ENCODE measurements at places on chromosomes 2 and 18. TPM values are rescaled to one million over a fixed set of nuclear protein-coding genes. Genes with fewer than 3 reads are reported as not detected.
A peak's percentile ranks its signal among the peaks of the same experiment; 100 is the strongest.

- H3K36me3 ChIP-seq = no peaks in the 10 kb centered on the region
- H3K27me3 ChIP-seq = no peaks in the 10 kb centered on the region
- no peak overlapping the region for H3K27ac ChIP-seq
- H3K4me3 ChIP-seq = no peak overlapping the region
- no peaks in the 10 kb centered on the region for H3K4me1 ChIP-seq
- DNase-seq = no peak
Observed at GRCh38 chr2:235219048-235219447, 267.2 kb downstream of the SH3BP4 start.

SAG gene
- total RNA-seq = not detected

DNA sequence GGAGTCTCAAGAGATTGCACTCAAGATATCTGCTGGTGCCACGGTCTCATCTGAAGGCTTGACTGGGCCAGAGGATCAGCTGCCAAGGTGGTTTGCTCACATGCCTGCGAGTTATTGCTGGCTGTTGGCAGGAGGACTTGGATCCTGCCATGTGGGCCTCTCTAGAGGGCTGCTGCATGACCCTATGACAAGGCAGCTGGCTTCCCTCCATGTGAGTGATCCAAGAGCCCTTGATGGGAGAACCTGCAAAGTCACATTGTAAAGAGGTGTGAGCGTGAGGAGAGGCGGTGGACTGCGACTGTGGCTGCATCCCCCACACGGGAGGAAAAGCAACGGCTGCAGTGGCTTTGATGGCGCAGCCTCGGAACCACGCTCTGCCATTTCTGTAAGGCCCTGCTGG lies 4.0 kb upstream of the ALLC start:
- H3K27me3 ChIP-seq = no peaks in the 10 kb centered on the region
- no peak overlapping the region for H3K27ac ChIP-seq
- no peak overlapping the region for H3K4me3 ChIP-seq
- no peak for DNase-seq
- no peaks in the 10 kb centered on the region for H3K4me1 ChIP-seq
- H3K36me3 ChIP-seq = no peaks in the 10 kb centered on the region

GRCh38 chr2:13102397-13103063 lies 385.8 kb downstream of the TRIB2 start:
- no peak overlapping the region for H3K27ac ChIP-seq
- no peaks in the 10 kb centered on the region for H3K27me3 ChIP-seq
- DNase-seq = no peak
- no peaks in the 10 kb centered on the region for H3K4me1 ChIP-seq
- no peaks in the 10 kb centered on the region for H3K36me3 ChIP-seq

DNA sequence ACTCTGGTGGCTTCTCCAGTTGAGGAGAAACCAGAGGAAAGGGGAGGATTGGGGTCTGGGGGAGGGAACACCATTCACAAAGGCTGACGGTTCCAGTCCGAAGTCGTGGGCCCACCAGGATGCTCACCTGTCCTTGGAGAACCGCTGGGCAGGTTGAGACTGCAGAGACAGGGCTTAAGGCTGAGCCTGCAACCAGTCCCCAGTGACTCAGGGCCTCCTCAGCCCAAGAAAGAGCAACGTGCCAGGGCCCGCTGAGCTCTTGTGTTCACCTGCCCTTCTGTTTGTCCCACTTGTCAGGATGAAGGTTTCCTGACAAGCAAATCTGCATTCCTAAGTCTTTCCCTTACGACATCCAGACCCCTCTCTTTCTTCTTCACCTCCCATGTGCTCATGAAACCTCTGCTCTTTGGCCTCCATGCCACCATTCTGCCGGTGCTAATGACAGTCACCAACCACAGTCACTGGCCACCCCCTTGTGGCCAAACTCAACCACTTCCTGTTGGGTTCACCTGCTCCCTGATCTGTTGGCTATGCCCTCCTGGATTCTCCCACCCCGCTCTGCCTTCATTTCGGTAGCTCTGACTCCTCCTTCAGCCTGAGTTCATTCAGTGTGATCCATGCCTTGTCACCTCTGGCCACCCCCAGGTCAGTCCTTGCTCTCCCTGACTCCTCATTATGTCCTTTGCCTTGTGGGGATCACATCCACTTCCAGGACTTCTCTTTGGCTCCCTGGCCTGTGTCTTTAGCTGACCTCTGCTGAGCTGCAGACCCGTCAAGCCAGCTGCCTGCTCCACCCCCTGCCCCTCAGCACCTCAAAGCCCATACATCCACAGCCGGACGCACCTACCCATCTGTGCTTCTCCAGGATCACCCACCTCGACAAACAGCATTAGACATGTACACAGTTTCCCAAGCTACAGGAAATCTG lies 17.6 kb downstream of the EMX1 start:
- H3K27ac ChIP-seq = no peak overlapping the region
- peak; percentile 23 for DNase-seq
- no peaks in the 10 kb centered on the region for H3K36me3 ChIP-seq
- H3K27me3 ChIP-seq = no peaks in the 10 kb centered on the region
- 0 out of 2 replicates have a peak, but pooled peaks cover 2% of the 10 kb centered on the region for H3K4me1 ChIP-seq

DNA sequence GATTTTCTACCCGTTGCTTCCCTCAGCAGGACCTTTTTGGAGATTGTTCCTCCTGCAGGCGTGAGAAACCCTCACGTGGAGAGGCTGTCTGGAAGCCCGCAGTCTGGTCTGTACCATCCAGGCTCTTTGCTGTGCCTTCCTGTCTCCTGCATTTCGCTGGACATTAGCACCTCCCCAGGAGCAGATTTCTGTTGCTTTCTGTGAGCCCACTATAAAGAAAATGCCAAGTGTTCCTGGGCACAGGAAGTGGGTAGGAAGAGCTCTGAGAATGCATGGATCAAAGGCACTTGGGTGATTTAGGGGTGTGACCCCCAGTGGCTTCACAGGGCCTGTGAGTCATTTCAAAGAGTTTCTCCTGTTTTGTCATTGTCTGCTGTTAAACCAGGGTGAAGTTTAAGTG lies 27.3 kb downstream of the SPTBN1 start:
- no peaks in the 10 kb centered on the region for H3K36me3 ChIP-seq
- DNase-seq = peak; percentile 75
- peak overlapping the region; percentile 12 for H3K27ac ChIP-seq
- H3K4me1 ChIP-seq = peaks cover 66% of the 10 kb centered on the region
- H3K27me3 ChIP-seq = no peaks in the 10 kb centered on the region
- H3K4me3 ChIP-seq = peak overlapping the region; percentile 49

ZNF396 gene
- 1.3 TPM for total RNA-seq

- peaks cover 20% of the 10 kb centered on the region for H3K4me1 ChIP-seq
- DNase-seq = no peak
- H3K4me3 ChIP-seq = no peak overlapping the region
- no peaks in the 10 kb centered on the region for H3K27me3 ChIP-seq
- H3K27ac ChIP-seq = no peak overlapping the region
- H3K36me3 ChIP-seq = peaks cover 19% of the 10 kb centered on the region
Observed at GRCh38 chr2:26784570-26785234, 1.2 kb upstream of the CENPA start.

- no peaks in the 10 kb centered on the region for H3K4me1 ChIP-seq
- DNase-seq = no peak
- H3K27ac ChIP-seq = no peak overlapping the region
Observed at GRCh38 chr18:32906506-32907310, 133.9 kb upstream of the KLHL14 start.

DNA sequence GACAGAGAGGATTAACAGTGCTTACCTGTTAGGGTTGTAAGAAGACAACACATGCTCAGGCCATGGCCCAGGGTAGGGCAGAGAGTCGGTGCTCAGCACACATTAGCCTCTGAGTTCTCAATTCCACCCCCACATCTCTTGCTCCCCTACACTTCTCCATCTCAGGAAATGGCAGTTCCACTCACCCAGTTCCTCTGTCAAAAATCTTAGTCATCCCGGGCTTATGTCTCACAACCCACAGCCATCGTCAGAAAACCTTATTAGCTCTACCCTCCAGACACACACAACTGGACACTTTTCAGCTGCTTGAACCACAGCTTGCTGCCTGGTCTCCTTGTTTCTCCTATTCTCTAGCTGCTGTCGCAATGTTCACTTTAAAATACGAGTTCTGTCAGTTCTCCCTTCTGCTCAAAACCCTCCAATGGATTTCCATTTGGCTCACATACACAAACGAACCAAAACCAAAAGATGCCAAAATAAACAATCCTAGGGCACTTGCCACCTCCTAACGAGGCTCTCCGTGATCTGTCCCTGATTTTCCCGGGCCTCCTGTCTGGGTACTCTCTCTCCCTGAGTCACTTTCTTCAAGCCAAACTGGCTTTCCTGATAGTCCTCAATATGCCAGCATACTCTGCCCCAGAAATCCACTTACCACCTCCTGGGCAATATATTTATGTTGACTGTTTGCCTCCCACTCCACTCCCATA lies 89.7 kb downstream of the KCTD1 start:
- no peak overlapping the region for H3K27ac ChIP-seq
- peaks cover 4% of the 10 kb centered on the region for H3K4me1 ChIP-seq
- no peak for DNase-seq
- no peaks in the 10 kb centered on the region for H3K36me3 ChIP-seq

- H3K36me3 ChIP-seq = no peaks in the 10 kb centered on the region
- no peak overlapping the region for H3K27ac ChIP-seq
- H3K4me1 ChIP-seq = no peaks in the 10 kb centered on the region
- DNase-seq = no peak
- peaks cover 20% of the 10 kb centered on the region for H3K27me3 ChIP-seq
- H3K4me3 ChIP-seq = no peak overlapping the region
Observed at GRCh38 chr2:45072862-45073237, 63.6 kb upstream of the SIX2 start.

SPATA3 gene
- not detected for total RNA-seq

TTC31 gene
- 26.4 TPM for total RNA-seq

GRCh38 chr2:157777427-157777826 lies 98.7 kb downstream of the ACVR1 start:
- H3K27me3 ChIP-seq = no peaks in the 10 kb centered on the region
- no peaks in the 10 kb centered on the region for H3K36me3 ChIP-seq
- no peaks in the 10 kb centered on the region for H3K4me1 ChIP-seq
- no peak overlapping the region for H3K27ac ChIP-seq

NIF3L1 gene
- 44.7 TPM for total RNA-seq

DNA sequence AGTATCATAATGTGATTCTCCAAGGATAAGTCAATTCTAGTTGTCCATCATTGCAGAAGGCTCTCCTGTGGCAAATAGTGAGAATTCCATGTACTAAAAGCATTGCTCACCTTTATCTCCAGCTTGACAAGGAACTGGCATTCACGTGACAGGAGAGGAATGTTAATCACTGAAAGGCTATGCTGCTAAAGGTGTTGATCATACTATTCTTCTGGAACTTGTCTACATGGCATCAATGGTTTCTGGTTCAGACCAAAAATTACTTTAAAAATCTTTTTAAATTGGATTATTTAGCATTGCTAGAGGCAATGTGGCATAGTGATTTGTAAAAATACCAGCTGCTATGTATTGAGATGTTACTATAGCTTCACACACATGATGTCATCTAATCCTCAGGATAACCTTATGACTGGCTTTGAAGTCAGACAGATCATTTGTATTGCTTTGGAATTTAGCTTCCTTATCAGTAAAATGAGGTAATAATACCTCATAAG lies 414.4 kb downstream of the MTX2 start:
- no peaks in the 10 kb centered on the region for H3K36me3 ChIP-seq
- H3K27me3 ChIP-seq = peaks cover 81% of the 10 kb centered on the region
- no peak overlapping the region for H3K4me3 ChIP-seq
- no peaks in the 10 kb centered on the region for H3K4me1 ChIP-seq

GRCh38 chr2:109264595-109265328 lies 135.8 kb downstream of the SH3RF3 start:
- DNase-seq = no peak
- H3K27ac ChIP-seq = no peak overlapping the region
- H3K36me3 ChIP-seq = no peaks in the 10 kb centered on the region

GRCh38 chr2:86072271-86072858 lies 33.3 kb downstream of the POLR1A start:
- no peaks in the 10 kb centered on the region for H3K27me3 ChIP-seq
- H3K4me3 ChIP-seq = no peak overlapping the region
- H3K4me1 ChIP-seq = no peaks in the 10 kb centered on the region
- H3K27ac ChIP-seq = no peak overlapping the region
- H3K36me3 ChIP-seq = peaks cover 43% of the 10 kb centered on the region

- DNase-seq = no peak
- H3K4me1 ChIP-seq = no peaks in the 10 kb centered on the region
- H3K27me3 ChIP-seq = no peaks in the 10 kb centered on the region
- no peak overlapping the region for H3K27ac ChIP-seq
- H3K36me3 ChIP-seq = no peaks in the 10 kb centered on the region
Observed at GRCh38 chr18:8899000-8899399, 193.6 kb downstream of the MTCL1 start.

NPPC gene
- total RNA-seq = 0.52 TPM

B3GNT7 gene
- total RNA-seq = 6.1 TPM

GRCh38 chr2:221758076-221758475 lies 186.0 kb upstream of the EPHA4 start:
- H3K27me3 ChIP-seq = no peaks in the 10 kb centered on the region
- H3K27ac ChIP-seq = no peak overlapping the region
- DNase-seq = no peak
- H3K4me3 ChIP-seq = no peak overlapping the region

- peak overlapping the region; percentile 93 for H3K4me3 ChIP-seq
- peaks cover 33% of the 10 kb centered on the region for H3K36me3 ChIP-seq
- peak; percentile 39 for DNase-seq
- H3K27ac ChIP-seq = no peak overlapping the region
- no peaks in the 10 kb centered on the region for H3K27me3 ChIP-seq
Observed at GRCh38 chr2:96267159-96267971, 1.3 kb downstream of the CIAO1 start.

DNA sequence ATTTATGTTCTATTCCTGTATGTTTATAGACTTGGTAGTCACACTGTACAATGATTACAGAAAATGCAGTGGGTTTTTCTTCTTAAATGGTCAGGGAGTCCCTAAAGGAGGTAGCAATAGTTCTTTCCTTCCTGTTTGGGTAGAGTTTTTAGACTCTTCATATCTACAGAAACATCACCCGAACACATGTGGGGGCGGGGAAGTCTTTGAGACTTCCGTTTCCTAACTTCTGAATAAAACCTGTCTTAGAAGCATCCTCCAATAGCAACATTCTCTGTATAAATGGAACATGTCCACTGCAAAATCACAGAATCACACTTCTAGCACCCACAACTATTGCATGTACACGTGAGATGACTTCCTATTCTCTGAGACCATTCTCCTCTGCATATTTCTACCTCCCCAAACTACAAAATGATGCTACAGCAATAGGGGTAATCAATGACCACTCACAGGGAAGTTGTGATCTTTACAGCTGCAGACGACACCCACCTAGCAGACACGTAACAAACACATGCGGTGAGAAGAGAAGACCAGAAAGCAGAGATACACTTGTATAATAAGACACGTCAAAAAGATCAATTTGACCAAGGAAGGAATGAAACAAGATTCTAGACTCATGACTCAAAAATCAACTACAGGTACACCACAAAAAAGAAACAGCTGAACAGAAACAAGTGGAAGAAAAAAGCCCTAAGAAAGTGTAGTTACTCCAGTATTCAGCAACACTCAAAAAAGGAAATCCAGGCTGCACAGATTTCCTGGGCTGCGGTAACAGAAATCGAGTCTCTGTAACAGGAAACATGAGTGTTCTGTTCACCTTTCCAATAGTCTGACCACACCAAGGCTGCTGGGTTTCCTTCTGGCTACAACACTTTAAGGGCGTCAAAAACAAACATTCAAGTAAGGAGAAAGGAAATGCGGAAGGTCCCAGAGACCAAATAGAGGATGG lies 120.4 kb downstream of the ZNF516 start:
- no peak overlapping the region for H3K27ac ChIP-seq
- H3K36me3 ChIP-seq = no peaks in the 10 kb centered on the region
- H3K27me3 ChIP-seq = no peaks in the 10 kb centered on the region
- DNase-seq = no peak
